ENCODE measurements at places on chromosomes 11 and 22.

- no peak for DNase-seq
These were observed 7.9 kb upstream of the SLN start for GRCh38 chr11:107719557-107720302.

GRCh38 chr11:70510106-70510505 is 111.8 kb downstream of the CTTN start:
- DNase-seq = no peak

DNA sequence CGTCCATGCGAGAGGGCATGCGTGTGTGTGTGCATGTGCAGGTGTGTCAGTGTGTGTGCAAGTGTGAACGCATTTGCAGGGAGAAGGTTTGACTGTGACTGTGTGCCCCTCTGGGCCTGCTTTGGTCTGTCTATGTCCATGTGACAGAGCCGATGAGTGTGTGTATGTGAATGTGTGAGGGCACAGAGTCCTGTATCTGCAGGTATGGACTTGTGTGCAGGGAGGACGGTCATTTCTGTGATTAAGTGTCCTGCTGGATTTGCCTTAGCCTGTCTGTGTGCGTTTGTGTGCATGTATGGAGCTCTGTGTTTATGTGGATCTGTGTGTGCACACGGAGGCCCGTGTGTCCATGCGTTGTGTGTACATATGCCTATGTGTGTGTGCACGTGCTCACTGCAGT is 5.4 kb downstream of the EMID1 start:
- DNase-seq = no peak

DNA sequence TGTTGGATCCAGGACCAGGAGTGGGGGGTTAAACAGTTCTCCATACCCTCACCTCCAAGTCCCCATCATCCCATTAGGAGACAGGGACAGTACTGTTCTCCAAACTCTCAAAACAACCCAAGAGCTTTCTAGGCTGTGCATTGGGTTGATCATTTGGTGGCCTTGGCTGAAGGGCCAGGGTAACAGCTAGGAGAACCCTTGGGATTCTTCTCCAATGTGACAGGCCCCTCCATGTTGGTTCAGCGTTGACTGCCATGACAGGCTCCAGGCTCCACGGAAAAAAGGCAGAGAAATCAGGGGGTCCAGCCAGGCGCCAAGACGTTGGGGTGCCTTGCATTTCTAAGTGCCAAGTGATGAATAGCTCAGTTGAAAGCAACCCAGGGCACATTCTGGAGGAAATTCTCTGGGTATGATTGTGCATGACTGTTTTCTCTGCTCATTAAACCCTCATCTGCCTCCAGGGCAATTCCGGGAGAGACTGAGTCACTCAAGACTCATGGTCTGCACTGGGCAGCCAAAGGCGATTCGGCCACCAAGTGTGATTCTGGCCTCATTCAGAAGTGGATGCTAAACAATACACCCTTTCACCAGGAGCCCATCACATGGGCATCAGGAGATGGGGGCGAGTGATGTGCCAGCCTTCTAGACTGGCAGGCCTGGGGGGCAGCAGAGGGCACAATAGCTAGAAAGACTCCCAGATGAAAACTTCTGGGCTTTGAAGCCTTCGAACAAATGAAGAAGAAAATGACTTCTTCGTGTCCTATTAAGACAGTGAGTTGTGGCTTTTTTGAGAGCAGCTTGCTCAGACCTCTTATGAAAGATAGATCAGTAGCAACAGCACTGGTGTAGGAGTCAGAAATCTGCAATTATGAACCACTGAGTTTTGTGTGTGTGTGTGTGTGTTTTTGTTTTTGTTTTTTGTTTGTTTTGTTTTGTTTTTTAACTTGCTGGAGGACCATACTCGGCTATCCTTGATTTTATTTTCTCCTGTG is 27.7 kb downstream of the CD44 start:
- DNase-seq = no peak

GRCh38 chr11:18105086-18105801 is 638 bp downstream of the SAAL1 start:
- DNase-seq = no peak

DNA sequence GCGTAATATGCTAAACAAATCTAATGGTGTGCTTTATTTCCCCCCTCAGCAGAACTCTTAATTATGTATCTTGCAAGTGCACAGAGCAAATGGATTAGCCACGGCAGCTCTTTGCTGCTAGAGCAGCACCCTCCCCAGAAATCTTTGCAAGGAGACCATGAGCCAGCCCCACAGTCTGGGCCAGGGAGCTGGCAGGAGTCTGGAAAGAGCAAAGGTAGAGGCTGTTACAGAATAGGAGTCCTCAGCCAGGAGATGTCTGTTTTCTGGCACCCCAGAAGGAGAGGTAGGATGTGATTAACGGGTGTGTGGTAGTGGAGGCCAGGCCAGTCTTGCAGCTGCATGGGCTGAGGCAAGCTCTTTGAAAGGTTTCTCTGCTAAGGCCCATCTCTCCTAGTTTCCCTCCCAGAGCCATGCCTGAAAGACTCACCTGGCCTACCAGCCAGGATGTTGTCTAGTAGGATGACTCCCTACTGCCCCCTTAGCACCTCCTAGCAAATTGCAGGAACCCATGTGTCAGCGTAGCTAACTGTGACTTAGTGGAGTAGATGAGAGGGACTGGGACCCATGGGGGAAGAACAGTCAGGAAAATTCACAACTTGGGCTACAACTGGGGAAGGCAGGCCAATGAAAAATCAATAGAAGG is 557.2 kb downstream of the BUD13 start:
- no peak for DNase-seq

Data from T-helper 2 cell (primary cell).